Epithelial cell of umbilical artery (primary cell): ENCODE measurements at places on chromosomes 2 and 18. TPM values are rescaled to one million over a fixed set of nuclear protein-coding genes. Genes with fewer than 3 reads are reported as not detected.

The LIMS3 gene
- 5.5 and 11.4 TPM in 2 replicates for total RNA-seq

The IL36G gene
- total RNA-seq, result not detected in 2 replicates

The ARHGAP15 gene
- not detected in 2 replicates for total RNA-seq

The HYCC2 gene
- 8.8 and 15.0 TPM in 2 replicates for total RNA-seq

The CHRNA1 gene
- 0.97 and 1.8 TPM in 2 replicates for total RNA-seq

The STAM2 gene
- 28.9 and 33.4 TPM in 2 replicates for total RNA-seq

The KLHL41 gene
- under 0.01 and 0.15 TPM in 2 replicates for total RNA-seq

The DNAJC5G gene
- total RNA-seq, result not detected in 2 replicates

The NEU2 gene
- total RNA-seq, result not detected in 2 replicates

The RND3 gene
- total RNA-seq, result 56.2 and 64.4 TPM in 2 replicates

The CRYGD gene
- not detected in 2 replicates for total RNA-seq

The TLX2 gene
- not detected in 2 replicates for total RNA-seq

The LRRTM1 gene
- total RNA-seq, result not detected in 2 replicates

The CDH20 gene
- total RNA-seq, result not detected in 2 replicates

The SP140 gene
- total RNA-seq, result not detected in 2 replicates

The UGT1A3 gene
- not detected in 2 replicates for total RNA-seq

The MC5R gene
- not detected in 2 replicates for total RNA-seq

The PTRHD1 gene
- total RNA-seq, result 13.2 and 38.7 TPM in 2 replicates

The TNFAIP6 gene
- total RNA-seq, result under 0.01 and 0.91 TPM in 2 replicates

The CCDC141 gene
- total RNA-seq, result under 0.01 and 0.15 TPM in 2 replicates

The MAL gene
- total RNA-seq, result not detected in 2 replicates

The MC2R gene
- total RNA-seq, result not detected in 2 replicates

The LHCGR gene
- total RNA-seq, result not detected in 2 replicates

The CYBRD1 gene
- 14.0 and 31.9 TPM in 2 replicates for total RNA-seq

The SOWAHC gene
- total RNA-seq, result 4.9 and 5.9 TPM in 2 replicates

The ASXL3 gene
- total RNA-seq, result 0.32 TPM in 1 of 2 replicates, not detected in the other

The SPOPL gene
- 14.6 and 15.9 TPM in 2 replicates for total RNA-seq

The GKN2 gene
- not detected in 2 replicates for total RNA-seq

The INHBB gene
- under 0.01 TPM in 1 of 2 replicates, not detected in the other for total RNA-seq

The ACTG2 gene
- total RNA-seq, result 0.32 and 0.91 TPM in 2 replicates

The GREB1L gene
- under 0.01 and 0.32 TPM in 2 replicates for total RNA-seq

The CEP76 gene
- 14.3 and 14.9 TPM in 2 replicates for total RNA-seq

The IL1R1 gene
- total RNA-seq, result 0.65 and 2.4 TPM in 2 replicates

The GLI2 gene
- under 0.01 and 0.30 TPM in 2 replicates for total RNA-seq

The WIPF1 gene
- total RNA-seq, result 7.1 and 8.1 TPM in 2 replicates

The VWC2L gene
- total RNA-seq, result not detected in 2 replicates

The POTEJ gene
- not detected in 2 replicates for total RNA-seq

The OTOS gene
- not detected in 2 replicates for total RNA-seq

The ZNF24 gene
- 44.8 and 45.7 TPM in 2 replicates for total RNA-seq

The ACMSD gene
- total RNA-seq, result not detected in 2 replicates

The VWA3B gene
- not detected in 2 replicates for total RNA-seq

The BBS5 gene
- 2.9 and 5.0 TPM in 2 replicates for total RNA-seq

The CTNNA2 gene
- total RNA-seq, result under 0.01 TPM in 1 of 2 replicates, not detected in the other

The CDKL4 gene
- total RNA-seq, result 0.15 and 0.32 TPM in 2 replicates

The CYP20A1 gene
- total RNA-seq, result 32.4 and 34.4 TPM in 2 replicates

The LAMA3 gene
- 1.9 and 3.3 TPM in 2 replicates for total RNA-seq

The LAPTM4A gene
- total RNA-seq, result 79.6 and 94.2 TPM in 2 replicates

The KIF1A gene
- total RNA-seq, result under 0.01 TPM in 1 of 2 replicates, not detected in the other

The CPS1 gene
- 0.65 and 1.8 TPM in 2 replicates for total RNA-seq

The HOXD9 gene
- total RNA-seq, result 1.3 and 1.4 TPM in 2 replicates

The CXCR4 gene
- 167 and 304 TPM in 2 replicates for total RNA-seq

The LDLRAD4 gene
- 0.65 and 3.0 TPM in 2 replicates for total RNA-seq

The GALNT14 gene
- 1.4 and 2.6 TPM in 2 replicates for total RNA-seq

The TUBA4B gene
- total RNA-seq, result not detected in 2 replicates
